ENCODE measurements at places on chromosomes 7 and 10.
A peak's percentile ranks its signal among the peaks of the same experiment; 100 is the strongest.

- DNase-seq = no peak
Observed at GRCh38 chr7:26193432-26194207, 6.9 kb downstream of the HNRNPA2B1 start.

DNA sequence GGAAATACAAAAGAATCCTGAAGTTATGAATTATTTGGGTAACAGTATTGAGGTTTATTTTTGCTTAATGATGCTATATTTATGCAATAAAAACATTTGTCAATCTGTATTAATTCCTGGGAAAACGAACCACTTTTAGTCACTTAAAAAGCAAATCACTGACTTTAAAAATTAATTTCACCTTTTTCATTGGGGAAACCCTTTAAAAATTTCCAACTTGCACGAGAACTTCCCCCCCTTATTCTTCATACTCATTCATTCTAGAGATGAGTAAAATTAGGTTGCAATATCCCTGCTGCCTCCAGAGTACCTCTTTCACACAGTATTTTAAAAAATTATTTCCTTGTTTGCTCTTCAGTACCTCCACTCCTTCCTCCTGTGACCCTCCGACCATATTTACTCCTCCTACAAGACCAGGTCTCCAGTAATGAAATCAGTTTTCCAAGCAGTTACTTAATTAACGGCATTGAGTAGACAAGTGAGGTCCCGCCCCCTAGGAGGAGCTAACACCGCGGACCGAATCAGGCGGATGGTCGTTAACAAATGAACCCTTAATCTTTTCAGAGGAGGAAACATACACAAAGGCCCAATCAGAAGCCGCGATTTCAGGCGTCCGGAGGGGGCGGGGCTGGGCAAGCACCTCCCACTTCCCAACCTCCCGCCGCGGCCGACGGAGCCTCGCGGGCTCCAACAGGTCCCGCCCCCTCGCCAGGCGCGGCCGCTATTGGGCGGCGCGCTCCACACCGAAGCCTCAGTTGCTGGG, 465 bp upstream of the TRIM24 start:
- peak; percentile 97 for DNase-seq

DNA sequence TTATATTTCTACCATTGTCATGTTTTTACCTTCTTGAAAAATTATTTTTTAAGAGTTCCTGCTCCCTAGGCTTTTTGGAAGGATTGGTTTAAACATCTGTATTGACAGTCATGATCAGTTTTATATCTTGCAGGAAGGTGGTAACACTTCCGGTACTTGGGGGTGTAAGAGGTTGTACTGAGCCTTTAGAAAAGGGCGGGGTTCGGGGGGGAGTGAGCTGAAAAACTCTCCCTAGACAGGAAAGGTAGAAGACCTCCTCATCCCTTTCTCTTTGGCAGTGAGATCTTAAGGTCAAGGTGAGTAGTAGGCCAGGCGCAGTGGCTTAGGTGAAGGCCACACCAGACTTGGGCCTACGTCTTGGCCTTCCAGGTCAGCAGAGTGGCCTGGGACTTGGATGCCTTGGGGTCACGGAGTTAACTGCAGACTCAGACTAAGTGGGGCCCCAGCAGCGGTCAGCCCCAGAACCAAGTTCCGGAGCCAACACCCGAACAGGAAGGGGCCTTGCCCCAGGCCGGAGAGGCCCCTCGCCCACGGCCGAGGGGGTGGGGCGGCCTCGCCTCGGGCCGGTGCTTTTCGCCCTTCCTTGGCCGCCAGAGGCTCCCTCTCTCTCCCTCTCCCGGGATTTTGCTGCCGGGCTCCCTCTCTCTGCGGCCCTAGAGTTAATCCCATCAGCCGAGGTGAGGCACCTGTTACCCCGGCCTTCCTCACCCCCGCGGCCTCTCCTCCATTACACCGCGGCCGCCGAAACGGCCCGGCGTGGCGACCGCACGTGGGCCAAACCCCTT, at the start of gene PPP1R9A:
Gene PPP1R9A, plus strand, starts transcription at position 569 of the 785 bp plus-strand sequence. CDS start 2,520 bp downstream, outside the sequence.
- peak; percentile 35 for DNase-seq

DNA sequence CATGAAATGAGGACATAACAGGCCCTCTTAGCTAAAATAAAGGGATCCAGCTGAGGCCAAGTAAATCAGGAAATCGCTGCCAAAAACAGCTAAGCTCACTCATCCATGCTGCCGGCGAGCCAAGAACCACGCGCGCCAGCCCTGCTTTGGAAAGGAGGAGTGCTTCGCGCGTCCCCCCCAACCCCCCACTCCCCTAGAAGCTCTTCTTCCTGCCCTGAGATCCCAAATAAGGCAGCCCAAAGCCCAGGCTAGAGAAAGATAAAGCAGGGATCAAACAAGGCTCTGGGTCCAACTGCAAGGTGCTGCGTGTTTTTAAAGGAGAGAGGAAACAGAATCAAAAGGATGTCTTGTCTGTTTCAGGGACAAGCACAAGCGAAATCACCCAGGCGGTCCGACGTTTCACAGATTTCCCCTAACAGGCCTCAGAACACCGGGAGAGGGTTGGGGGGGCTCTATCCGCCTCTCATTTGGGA, 168.3 kb upstream of the AUTS2 start:
- DNase-seq = no peak

DNA sequence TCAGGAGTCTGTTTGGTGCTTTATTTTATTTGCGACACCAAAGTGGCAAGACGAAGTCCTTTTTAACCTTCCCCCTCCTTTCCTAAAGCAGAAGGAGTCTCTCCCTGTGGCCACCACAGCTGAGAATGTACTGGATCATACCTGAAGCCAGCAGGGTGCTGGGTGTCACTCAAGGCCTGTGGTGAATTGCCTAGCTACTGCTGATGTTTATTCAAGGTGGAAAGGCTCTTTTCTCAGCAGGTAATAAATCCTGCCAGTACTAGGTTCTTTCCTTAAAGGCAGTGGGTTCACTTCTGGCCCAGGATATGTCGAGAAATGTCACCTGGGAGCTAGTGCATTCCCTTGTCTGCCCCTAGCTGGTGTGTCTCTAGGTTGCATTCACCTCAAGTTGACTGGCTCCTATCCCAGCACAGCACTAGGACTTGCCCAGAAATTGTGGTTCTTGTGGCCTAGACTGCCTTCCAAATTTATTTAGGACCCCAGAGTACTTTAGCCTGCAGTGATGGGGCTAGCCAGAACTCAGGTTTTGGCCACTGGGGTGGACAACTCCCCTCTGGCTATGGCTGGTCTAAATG, 60.8 kb upstream of the FAM3C start:
- no peak for DNase-seq

GRCh38 chr10:74916283-74916682, 89.9 kb downstream of the KAT6B start:
- DNase-seq = no peak

DNA sequence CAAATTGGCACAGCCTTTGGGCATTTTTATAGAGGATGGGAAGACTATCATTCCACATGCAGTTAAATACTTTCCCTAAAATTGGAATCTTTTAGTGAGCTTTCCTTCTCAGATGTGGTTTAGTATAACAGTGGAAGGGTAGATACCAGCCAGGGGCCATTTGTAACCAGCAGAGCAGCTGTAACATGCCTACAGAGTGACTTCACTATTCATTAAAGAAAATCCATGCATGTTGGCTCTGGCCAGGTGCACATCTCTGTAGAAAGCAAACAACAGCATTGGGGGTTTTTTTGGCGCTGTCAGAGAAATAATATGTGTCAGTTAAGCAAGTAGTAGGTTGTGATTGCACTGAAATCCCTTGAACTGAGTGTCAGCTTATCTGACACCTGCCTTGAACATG, 115.6 kb downstream of the LHFPL3 start:
- no peak for DNase-seq

GRCh38 chr10:77413231-77413630, 224.4 kb downstream of the KCNMA1 start:
- DNase-seq = no peak

- no peak for DNase-seq
Observed at GRCh38 chr10:35910234-35910633, 268.1 kb upstream of the FZD8 start.

- no peak for DNase-seq
Observed at GRCh38 chr10:33460505-33461294, 126.2 kb upstream of the NRP1 start.

- no peak for DNase-seq
Observed at GRCh38 chr7:84277628-84278224, 83.1 kb upstream of the SEMA3A start.

- DNase-seq = no peak
Observed at GRCh38 chr7:102296514-102296913, 9.8 kb downstream of the SH2B2 start.

DNA sequence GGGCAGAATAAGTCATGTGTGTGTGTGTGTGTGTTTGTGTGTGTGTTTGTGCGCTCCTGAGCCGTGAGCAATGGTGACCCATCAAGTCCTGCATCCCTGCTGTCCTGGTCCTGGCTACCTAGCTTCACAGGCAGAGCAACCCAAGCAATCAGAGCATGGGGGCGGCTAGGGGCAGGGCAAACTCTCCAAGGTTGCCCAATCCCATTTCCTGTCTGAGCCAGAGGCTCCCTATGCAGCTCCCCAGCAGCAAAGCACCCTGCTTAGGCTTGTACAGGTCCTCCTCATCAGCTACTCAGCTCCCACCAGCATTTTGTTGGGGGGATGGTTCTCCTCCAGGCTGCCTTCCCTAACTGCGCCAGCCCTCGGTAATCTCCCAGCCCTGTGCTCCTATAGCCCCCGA, 31.1 kb upstream of the CRHR2 start:
- DNase-seq = no peak

GRCh38 chr10:95236068-95236903, 42.2 kb downstream of the ACSM6 start:
- DNase-seq = no peak

GRCh38 chr7:1114505-1114904, 26.6 kb downstream of the GPER1 start:
- no peak for DNase-seq

DNA sequence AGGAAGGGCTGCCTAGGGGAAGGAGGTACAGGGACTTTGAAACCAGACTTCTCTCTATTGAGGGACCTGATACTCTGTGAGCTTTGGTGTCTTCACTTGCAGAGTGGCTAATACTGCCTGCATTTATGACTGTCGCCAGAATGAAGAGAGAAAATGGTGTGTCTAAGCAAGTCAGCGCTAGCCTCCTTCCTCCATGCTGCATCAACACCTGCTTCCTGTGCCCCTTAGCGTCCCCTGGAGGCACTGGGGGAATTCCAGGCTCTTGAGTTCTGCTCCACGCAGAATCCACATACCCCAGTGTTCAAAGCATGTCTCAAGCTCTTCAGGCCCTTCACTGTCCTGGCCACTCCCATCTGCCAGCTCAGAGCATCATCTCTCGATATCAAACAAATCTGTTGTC, 140.5 kb downstream of the PKD1L1 start:
- DNase-seq = no peak

- DNase-seq = no peak
Observed at GRCh38 chr7:36985316-36985715, 261.0 kb upstream of the AOAH start.

DNA sequence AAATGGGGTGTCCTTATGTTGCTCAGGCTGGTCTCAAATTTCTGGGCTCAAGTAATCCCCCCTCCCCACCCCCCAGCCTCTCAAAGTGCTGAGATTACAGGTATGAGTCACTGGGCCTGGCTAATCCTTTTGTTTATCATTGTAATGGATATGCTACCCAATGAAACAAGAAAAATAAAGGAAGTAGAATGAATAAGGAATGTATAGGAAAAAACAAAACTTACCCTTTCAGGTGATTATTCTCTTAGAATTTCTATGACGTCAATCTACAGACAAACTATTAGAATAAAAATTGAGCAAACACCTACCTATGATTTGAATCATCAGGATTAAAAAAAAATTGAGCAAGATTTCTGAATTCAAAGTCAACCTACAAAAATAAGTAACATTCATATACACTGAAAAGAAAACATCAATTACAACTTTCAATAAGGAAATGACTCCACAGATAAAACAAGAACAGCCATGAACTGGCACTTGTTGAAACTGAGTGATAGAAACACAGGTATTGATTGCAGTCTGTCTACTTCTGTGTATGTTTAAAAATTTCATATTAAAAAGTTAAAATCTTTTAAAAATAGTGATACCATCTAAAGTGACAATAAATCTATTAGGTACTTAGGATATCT, 12.2 kb downstream of the ADAM12 start:
- no peak for DNase-seq

DNA sequence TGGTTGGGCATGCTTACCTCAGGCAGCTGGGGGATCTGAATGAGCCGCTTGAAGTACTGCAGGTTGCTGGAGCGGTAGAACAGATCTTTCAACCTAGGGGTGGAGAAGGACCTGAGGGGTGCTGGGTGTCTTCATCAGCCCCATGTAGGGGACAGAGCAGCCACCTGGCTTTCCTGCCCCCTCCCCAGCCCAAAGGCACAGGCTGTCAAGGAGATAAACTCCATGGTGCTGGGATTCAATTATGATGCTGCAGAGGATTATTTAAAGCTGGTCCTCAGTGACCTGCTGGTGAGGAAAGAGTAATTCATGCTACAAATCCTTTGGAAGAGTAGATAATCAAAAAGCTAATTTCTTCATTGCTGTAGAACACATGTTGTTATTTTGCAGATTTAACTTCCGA, 71.1 kb downstream of the SPDYE5 start:
- no peak for DNase-seq

DNA sequence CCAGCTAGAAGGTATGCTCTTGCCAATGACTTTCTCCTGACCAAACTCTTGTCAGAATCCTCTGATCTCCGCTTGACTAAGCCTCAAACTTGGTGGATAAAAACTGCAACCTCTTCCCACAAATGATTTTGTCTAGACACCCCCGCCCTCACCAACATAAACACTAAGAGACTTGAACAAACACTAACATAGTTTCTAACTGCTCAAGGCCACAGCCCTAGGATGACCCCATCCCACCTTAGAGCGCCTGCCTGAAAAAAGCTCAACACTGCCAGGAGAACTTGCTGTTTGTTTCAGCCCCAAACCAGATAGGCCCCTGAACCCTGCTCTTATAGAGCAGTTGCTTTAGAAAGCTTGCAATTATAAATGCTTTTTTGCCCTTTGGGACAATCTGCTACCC, 71.8 kb downstream of the LRRN3 start:
- no peak for DNase-seq

DNA sequence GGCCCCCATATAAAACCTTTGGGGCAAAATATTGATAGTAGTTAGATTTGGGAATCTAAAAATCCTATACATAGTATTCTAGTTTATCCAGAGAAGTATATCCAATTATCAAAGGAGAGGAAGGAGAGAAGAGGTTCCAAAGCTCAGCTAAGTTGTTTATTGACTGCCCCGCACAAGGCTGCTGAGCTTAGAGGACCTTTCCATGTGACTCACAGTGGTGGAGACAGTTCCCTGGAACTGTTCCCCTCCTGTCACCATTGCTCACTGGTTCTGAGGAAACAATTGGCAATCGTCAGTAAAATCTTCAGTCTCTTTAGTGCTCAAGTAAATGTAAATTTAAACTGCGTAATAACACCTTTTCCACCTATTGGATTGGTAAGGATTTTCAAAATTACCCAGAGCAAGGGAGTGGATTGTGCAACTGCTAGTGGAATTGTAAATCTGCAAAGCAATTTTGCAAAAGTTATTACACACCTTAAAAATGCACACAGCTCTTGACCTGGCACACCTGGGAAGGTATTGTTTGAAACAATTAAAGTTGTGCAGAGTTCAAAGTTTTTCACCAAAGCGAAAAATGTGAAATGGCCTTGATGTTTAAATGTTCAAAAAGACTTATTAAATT, 63.1 kb downstream of the EEPD1 start:
- no peak for DNase-seq
